ENCODE measurements at places on chromosomes 11 and 22. TPM values are rescaled to one million over a fixed set of nuclear protein-coding genes. Genes with fewer than 3 reads are reported as not detected.

TENM4 gene
- total RNA-seq: 0.92 TPM

DNA sequence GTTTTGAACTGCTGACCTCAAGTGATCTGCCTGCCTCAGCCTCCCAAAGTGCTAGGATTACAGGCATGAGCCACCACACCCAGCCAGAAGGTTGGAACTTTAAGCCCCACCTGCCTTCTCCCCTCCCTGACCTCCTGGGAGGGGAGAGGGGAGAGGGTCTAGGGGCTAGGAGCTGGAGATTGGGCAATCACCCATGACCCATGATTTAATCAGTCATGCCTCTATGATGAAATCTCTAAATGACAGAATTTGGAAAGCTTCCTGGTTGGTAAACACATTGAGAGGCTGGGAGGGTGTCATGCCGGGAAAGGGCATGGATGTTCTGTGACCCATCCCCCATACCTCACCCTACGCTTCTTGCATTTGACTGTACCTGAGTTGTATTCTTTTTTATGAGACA lies 17.1 kb upstream of the TFIP11 start:
- H3K4me1 ChIP-seq: no peaks in the 10 kb centered on the region
- no peak for DNase-seq
- H3K27me3 ChIP-seq: no peaks in the 10 kb centered on the region
- H3K27ac ChIP-seq: no peak overlapping the region
- no peak overlapping the region for H3K4me3 ChIP-seq

CD3D gene
- total RNA-seq: 34.9 TPM

HBG1 gene
- total RNA-seq: 3,343 TPM

TRIM29 gene
- total RNA-seq: 1.4 TPM

DNA sequence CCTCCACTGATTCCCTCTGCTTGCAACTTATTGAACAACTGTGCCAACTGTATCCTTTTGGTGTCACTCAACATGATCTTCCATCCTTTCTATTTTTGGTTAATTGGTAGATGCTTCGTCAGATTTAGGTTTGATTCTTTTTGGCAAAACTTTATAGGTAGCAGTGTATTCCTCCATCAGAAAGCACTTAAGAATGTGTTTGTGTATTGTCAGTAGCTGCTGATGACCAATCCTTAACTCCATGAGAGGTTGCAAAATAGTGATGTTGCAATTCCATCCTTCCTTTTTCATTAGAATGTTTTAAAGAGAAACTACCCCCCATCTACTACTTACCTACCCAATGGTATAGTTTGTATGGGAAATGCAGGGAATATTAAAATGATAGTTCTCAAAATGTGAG lies 22.1 kb downstream of the FAM76B start:
- H3K4me3 ChIP-seq: no peak overlapping the region
- no peaks in the 10 kb centered on the region for H3K27me3 ChIP-seq
- DNase-seq: no peak
- H3K4me1 ChIP-seq: no peaks in the 10 kb centered on the region

UBQLN3 gene
- not detected for total RNA-seq

BIRC2 gene
- total RNA-seq: 19.9 TPM

Measured in K562 (cell line).